ENCODE measurements at places on chromosomes 11 and 22.

GRCh38 chr11:69434471-69434931 is 47.0 kb upstream of the LINC01488 start:
- no peak for DNase-seq

- DNase-seq: no peak
Observed at GRCh38 chr22:23473901-23474300, 106.2 kb downstream of the IGLL1 start.

DNA sequence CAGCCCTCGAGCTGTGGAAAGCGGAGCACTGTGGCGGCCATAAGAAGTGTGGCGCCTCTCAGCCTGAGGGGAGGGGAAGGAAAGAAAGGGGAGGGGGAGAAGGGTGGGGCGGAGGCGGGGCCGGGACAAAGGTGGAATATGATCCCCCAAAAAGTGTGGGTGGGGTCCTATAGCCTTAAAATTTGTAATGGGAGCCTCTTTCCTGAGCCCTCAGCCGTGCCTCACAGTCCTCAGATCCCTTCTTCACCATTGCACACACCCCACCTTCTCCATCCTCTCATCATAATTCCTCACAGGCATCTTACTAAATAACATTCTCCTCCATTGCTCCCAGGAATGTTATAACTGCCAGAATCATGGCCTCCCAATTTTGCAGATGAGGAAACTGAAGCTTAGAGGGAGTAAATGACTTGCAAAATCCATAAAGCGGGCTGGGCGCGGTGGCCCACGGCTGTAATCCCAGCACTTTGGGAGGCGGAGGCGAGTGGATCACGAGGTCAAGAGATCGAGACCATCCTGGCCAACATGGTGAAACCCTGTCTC is 600 bp upstream of the RAB6A start:
- DNase-seq: no peak

- DNase-seq: no peak
Observed at GRCh38 chr11:114060392-114061047, 1.0 kb downstream of the ZBTB16 start.

- no peak for DNase-seq
Observed at GRCh38 chr22:19892257-19892879, 37.7 kb upstream of the GNB1L start.

DNA sequence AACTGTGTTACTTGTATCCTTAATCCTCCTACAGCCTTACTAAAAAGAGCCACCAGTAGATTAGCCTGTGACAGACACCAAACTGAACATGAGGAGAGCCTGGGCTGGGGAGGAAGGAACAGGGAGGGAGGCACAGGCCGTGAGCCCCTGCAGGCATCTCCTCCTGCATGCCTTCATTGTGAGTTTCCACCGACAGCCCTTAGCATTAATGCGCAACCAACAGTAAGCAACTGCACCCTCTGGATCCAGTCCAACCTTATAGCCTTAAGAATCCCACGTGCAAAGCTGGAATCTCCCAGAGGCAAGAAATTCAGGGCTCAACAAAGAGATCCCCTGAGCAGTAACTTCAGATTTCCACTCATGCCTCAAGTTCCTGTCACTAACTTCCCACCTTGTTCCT is 84.6 kb downstream of the ETS1 start:
- DNase-seq: peak; percentile 44

DNA sequence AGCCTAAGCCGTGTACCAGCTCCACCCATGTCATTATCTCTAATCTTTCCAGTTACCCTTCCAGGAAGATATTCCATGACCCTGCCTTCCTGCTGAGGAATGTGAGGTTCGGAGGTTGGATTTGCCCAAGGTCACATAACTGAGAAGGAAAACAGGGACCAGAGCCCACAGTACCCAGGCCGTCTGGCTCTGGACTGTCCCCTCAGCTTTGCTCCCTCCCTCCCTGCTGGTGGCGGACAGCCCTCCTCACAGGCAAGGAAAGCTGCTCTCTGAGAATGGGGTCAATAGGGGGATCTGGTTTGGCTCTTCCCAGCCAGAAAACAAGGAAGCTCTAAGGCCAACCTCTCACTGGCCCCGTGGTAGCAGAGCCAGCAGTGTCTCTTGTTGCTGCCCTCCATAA is 63.3 kb downstream of the SYN3 start:
- DNase-seq: no peak

DNA sequence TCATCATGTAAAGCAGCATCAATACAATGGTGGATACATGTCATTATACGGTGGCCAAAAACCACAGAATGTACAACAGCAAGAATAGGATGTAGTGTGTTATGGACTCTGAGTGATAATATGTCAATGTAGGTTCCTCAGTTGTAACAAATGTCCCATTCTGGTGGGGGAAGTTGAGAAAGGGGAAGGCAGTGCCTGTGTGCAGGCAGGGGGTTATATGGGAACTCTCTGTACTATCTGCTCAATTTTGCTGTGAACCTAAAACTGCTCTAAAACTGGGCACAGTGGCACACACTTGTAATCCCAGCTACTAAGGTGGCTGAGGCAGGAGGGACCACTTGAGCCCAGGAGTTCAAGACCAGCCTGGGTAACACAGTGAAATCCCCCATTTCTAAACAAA is 5.9 kb downstream of the CHKA start:
- no peak for DNase-seq

GRCh38 chr11:108663154-108663877 is 1.6 kb upstream of the DDX10 start:
- DNase-seq: no peak

GRCh38 chr11:106480581-106481190 is 403.2 kb downstream of the AASDHPPT start:
- peak; percentile 21 for DNase-seq

GRCh38 chr22:23415490-23415851 is 164.6 kb downstream of the IGLL1 start:
- DNase-seq: no peak

DNA sequence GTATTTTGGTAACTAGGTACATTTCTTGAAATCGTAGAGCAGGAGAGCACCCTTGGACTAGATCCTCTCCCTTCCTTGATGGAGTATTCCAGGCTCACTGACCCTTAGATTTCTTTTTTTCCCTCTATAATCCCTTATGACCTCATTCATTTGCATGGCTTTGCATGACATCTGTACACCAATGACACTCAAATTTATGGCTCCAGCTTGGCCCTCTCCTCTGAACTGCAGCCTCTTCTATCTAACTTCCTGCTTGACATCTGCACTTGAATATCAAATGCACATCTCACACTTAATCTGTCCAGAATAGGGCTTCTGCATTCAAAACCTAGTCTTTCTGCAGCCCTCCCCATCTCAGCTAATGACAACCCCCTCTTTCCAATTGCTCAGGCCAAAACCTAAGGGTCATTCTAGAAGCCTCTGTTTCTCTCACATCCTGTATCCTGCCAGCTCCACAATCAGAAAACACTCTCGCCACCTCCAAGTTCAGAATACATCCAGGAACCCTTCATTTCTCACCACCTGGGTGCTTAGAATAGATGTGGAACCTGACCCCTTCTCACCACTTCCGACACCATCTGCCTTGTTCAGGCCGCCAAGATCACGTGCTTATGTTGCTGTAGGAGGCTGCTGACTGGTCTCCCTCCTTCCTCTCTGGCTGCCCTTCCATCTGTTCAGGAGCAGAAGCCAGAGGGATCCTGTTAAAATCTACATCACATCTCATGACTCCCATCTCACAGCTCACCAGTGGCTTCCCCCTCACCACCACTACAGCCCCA is 138.9 kb upstream of the MTNR1B start:
- no peak for DNase-seq

GRCh38 chr11:126355926-126356897 is 726 bp downstream of the ST3GAL4 start:
- peak; percentile 33 for DNase-seq

GRCh38 chr22:17888855-17889254 is 114.6 kb upstream of the BID start:
- DNase-seq: no peak

- peak; percentile 62 for DNase-seq
Observed at GRCh38 chr22:41888627-41889200, 26.2 kb downstream of the SHISA8 start.

GRCh38 chr11:45507916-45508315 is 157.5 kb downstream of the CHST1 start:
- no peak for DNase-seq

DNA sequence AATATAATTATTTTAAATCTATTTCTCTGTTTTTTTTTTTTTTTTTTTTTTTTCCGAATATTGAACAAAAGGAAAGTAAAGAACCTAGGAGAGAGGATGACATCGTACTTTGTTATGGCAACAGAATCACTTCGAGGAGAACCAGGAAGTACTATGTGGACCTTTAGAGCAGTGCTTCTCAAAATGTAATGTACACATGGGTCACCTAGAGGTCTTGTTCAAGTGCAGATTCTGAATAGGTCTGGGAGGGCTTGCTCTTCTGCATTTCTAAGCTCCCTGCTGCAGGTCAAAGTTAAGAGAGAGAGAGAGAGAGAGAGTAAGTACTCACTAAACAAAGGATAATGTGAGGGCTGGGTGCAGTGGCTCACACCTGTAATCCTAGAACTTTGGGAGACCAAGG is 419.5 kb upstream of the TENM4 start:
- no peak for DNase-seq

GRCh38 chr11:62905927-62906531 is 15.1 kb downstream of the CHRM1 start:
- peak; percentile 90 for DNase-seq

- peak; percentile 87 for DNase-seq
Observed at GRCh38 chr11:76215941-76216340, 9.6 kb upstream of the WNT11 start.

DNA sequence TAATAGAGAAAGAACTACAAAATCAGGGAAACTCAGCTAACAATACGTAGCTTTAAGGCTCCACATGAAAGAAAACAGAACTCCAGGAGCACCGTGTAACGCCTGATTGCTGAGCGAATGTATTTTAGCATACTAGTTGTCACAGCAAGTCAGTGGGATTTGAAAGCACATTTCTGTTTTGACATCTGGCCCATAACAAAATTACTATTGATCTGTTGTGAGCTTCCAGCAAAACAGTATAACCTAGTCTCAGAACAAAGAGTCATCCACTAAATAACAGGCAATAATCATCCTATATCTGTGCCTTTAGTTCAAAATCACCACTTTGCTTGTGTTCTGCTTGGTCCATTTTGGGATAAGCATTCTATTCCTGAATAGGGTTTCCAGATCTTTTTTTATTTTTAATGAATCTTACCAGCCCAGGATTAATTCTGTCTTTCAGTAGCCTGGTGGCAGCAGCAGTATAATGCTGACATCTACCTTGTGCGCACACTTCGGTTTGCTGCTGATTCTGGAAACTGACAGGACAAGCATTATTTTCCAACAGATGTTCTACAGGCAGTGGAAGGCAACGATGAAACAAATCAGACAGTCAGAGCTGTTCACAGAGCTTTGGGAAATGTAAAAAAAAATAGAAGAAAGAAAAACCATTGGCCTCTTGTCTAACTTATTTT is 66.2 kb downstream of the CADM1 start:
- no peak for DNase-seq

DNA sequence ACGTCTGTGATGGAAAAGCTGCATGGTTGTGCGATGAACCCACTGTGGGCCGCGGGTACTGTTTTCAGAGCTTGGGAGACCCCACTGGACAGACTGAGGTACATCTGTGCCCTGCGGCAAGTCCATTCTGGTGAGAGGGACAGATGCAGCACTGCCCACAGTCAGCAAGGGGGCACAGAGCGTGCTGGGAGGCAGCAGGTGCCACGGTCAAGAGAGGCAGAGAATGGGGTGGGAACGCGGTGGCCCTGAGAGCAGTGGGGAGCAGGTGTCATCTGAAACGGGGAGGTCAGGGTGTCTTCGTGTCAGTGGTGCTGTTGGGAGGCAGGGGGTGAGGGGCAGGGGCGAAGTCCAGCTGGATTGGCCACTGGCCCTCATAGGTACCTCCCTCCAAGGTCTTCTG is 32.0 kb downstream of the TBC1D22A start:
- DNase-seq: no peak

GRCh38 chr11:72405009-72405408 is 29.3 kb downstream of the CLPB start:
- no peak for DNase-seq

DNA sequence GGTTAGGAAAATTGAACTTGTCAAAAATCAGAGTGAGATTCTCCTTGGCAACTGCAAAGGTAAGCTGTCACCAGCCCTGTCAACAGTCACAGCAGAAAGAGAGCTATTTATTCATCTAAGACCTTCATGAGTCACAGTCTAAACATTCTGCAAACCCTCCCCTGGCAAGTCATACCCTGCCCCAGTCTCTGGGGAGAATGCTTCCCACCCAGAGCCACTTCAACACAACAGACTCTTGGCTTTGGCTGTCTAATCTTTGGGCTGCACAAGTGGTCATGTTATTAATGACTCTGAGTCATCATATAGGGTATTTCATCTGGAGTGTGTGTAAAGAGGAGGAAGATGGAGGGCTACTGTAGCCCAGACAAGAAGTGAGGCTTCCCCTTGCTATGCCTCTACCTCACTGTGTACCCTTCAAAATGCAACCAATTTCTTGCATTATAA is 153.4 kb downstream of the CCDC34 start:
- peak; percentile 86 for DNase-seq

- no peak for DNase-seq
Observed at GRCh38 chr11:126743628-126744027, 256.9 kb downstream of the KIRREL3 start.

DNA sequence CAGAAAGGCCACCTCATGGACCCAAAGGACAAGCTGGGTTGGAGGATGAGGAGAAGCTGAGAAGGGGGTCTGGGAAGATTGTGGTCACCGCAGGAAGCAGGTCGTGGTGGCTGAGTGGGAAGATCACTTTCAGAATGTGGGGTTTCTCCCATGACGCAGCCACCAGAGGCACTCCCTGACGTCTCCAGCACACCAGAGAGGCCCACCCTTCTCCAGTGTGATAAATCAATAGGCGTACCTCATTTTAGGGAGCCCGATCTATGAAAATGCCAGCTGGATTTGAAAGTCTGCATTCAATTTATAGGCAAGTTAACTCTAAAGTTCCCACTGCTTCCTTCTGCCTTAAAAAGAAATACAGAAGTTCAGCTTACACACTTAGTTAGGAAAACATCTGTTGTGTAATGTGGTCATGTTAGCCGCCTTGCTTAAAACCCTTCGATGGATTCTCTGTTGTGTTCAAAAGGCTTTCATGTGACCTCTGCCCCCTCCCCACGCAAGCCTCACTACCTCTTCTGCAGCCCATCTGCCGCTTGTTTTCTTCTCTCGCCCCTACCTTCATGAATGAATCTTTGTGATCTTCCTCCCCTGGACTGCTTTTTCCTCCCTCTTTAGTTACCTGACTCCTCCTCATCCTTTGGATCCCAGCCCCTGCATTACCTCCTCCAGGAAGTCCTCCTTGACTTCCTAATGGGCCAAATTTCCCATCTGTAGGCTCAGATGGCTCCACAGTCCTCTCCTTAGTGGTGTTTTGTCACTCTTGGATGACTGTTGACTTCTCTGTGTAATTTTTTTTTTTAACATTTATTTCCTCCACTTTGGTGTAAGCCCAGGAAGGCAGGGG is 10.7 kb downstream of the TSPAN18 start:
- no peak for DNase-seq
